Activated CD4-positive, alpha-beta T cell treated with anti-CD3 and anti-CD28 coated beads, Interleukin-2, amount 50 U/mL, for 24 hours (primary cell): ENCODE measurements at places on chromosomes 16 and 17.

GRCh38 chr17:52648995-52649394, 490.5 kb upstream of the CA10 start:
- no peak for DNase-seq

DNA sequence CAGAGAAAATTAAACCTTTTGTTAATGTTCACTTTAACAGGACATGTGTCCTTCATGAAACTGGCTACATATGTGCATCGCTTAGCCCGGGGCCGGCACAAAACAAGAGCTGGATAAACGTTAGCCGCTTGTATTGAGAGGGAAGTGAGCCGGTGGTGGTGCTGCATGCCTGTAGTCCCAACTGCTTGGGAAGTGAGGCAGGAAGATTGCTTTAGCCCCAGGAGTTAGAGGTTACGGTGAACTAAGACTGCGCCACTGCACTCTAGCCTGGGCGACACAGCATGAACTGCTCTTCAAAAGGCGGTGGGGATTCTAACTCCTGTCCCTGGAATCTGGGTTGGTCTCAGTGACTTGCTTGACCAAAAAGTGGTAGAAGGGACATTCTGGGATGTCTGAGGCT, 15.0 kb upstream of the SPHK1 start:
- DNase-seq: no peak

GRCh38 chr16:24834459-24835335, 11.1 kb upstream of the SLC5A11 start:
- no peak for DNase-seq

GRCh38 chr16:17469741-17470181, 999 bp downstream of the XYLT1 start:
- no peak for DNase-seq

DNA sequence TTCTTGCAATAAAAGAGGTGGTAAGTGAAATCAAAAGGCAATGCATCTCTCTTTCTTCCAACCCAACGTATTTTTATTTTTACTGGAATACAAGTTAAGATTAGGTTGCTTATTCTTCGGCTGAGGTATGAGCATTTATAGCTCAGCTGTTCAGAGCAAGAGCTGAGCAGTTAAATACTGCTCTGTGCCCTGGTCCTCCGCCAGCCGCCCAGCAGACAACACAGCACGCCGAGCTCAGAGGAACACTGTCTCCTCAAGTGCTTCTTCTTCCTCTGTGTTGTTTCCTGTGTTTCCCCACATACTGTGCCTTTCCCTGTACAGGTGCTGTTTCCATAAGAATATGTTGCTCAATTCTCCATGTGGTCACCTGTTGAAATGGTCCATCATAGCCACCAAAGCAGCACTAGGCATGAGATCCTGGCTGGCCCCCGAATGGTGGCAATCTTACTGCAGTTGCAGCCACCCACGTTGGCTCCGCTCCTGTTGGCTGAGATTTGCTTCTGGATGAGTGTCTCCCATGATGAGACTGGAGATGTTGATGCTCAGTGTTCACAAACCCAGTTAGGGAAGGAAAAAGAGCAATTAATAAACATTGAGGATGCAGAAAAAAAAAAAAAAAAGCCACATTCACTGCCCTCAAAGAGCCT, 515.3 kb downstream of the GRIN2A start:
- DNase-seq: no peak

DNA sequence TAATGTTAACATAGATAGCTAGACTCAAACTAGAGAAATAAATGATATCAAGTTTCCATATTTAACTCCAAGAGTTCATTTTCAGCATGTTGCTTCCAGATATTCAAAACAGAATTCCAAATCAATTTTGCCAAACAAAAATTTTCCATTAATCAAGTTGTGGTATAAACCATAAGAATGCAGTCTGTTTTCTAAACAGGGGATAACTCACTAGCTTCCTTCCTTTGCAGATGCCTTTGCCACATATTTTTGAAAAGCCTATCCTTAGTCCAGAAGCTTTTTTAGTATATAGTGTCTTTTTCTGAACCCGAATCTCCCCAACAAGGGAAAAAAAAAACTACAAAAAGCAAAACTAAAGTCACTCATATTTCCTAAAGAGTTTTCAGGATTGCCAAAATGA, 61.5 kb downstream of the HELZ start:
- no peak for DNase-seq

DNA sequence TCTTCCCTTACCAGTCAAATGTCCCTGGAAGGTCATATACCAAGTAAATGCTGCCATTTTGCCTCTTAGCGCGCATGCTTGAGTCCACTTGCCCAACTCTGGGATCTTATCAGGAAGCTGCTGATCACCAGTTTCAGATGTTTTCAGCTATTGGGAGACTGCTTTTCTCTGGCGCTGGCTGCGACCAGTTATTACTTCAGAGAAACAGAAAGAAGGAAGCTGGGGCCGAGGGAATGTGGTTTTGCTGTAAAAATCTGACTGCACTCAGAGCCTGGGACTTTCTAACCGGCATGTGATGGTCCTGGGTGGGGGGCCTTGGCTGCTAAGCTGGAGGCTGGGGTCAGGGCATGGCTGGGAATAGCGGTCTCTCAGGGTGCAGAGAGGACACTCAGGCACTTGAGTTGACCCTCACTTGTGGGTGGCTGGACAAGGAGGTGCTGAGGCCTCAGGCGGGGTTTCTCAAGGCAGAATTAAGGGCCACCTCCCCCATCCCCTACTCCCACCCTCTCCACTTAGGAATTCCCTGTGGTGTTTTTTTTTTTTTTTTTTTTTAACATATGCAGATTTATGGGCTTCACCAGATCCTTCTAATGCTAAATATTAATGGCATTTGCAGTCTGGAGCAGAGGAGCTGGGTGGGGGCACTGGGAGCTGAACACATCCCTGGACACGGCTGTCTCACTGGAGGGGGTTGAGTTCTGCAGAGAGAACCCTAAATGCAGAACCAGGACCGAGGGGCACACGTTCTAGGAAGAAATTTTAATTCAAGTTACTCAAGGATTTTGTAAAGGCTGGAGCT, 145.8 kb downstream of the CYLD start:
- no peak for DNase-seq

DNA sequence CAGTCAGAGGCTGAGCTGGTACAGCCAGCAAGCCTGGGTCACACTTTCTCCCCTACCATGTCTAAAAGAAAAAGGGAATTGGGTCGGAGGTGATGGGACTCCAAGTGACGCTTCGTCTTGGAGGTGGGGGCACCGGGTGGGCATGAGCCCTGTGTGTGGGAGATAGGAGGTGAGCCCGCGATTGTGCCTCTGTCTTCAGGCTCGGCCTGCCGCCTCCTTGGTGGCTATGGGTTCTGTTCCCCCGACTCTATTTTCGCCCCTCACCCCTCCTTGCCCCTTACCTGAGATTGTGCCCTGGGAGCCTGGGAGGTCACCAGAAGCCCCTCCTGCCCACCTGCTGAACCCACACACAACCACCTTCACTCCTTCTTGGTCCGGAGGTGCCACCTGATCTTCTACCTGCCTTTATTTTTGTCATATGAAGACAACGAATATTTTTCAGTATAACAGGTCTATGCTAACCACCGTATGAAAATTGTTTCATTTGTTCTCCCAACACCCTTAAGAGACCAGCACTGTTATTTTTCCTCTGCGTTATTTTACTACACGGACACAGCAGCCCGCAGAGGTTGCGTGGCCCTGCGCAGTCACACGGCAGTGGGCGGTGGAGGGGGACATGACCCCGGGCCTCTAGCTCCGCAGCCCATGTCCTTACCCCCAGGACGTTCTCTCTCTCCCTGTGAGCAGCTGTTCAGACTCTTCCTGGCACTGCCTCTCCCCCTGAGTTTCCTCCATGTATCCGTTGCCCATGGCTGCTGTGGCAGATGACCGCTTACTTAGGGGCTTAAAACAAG, 49.9 kb downstream of the ATP2C2 start:
- DNase-seq: no peak

DNA sequence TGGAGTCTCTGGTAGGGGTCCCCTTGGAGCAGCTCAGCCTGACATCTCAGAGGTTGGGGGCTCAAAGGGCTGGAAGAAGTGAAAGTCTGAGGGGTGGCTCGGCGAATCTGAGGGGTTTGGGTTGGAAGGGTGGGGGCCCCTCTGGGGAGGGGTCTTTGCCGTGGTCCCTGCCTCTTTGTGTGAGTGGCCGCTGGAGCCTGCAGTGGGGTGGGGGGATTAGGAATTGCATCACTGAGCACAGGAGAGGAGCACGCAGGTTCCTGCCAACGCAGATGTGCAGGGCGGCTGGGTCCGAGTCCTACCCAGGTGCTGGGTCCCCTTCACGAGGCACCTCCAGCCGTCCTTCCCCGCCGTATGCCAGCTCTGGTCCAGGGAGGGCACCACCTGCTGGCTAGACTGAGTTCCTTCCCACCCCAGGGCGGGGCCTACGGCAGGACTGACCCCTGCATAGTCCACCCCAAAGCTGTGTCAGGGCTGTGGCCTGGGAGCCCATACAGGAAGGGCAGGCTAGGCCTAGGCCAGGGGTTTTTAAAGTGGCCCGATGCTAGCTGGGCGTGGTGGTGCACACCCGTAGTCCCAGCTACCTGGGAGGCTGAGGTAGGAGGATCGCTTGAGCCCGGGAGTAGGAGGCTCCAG, 9.9 kb downstream of the FMNL1 start:
- DNase-seq: no peak

- DNase-seq: no peak
Observed at GRCh38 chr17:76578376-76578775, 7.3 kb downstream of the ST6GALNAC2 start.

- DNase-seq: no peak
Observed at GRCh38 chr17:7405350-7406234, 1.7 kb upstream of the TMEM256 start.

GRCh38 chr16:86882586-86883280, 304.4 kb downstream of the FOXL1 start:
- no peak for DNase-seq

- no peak for DNase-seq
Observed at GRCh38 chr16:76222853-76223252, 54.3 kb upstream of the CNTNAP4 start.

DNA sequence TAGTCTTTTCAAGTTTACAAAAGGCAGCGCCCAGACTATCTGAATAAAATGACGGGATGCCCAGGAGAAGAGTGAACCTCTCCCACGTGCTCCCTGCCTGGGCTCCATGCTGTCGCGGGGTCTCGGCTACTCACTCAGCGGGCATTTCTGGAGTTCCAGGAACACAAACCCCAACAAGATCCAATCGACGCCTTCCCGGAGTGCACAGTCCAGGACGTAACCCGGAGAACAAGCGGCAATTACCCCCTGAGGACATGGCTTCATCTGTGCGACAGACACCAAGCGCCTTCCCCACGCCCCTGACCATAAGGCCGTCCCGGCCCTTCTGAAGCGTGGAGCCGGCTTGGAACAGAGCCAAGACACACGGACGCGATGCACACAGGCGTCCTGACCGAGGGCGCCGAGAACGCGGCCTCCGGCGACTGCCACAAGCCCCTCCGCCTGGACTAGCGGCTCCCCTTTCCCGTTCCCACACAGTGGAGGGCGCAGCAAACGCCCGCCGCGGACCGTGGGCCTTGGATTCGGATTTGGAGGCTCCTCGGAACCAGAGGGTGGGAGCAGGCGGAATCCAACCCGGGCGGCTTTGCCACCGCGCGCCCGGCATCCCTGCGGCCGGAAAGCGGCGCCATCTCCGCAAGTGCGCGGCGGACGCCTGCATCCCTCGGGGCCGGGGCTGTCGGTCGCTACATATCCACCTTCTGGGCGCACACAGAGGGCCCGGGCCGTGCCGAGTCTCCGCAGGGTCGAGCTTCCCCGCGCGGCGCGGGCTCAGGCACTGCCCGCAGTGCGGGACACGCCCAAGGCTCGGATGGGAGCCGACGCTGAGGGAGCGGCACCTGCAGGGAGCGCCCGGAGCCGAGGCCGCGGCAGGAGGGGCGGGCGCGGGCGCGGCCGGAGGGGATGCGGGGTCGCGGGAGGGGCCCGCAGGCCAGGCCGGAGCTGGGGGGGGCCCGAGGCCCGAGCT, 725 bp downstream of the ABCA3 start:
- DNase-seq: peak; percentile 20

- no peak for DNase-seq
Observed at GRCh38 chr17:44906763-44907728, 7.8 kb upstream of the EFTUD2 start.

- DNase-seq: peak; percentile 71
Observed at GRCh38 chr16:69563605-69564580, 1.9 kb upstream of the NFAT5 start.

GRCh38 chr16:27505297-27506236, 44.1 kb downstream of the GTF3C1 start:
- DNase-seq: no peak

GRCh38 chr17:6868582-6868981, 37.1 kb upstream of the TEKT1 start:
- no peak for DNase-seq

- no peak for DNase-seq
Observed at GRCh38 chr17:48021934-48022333, 15.7 kb downstream of the COPZ2 start.

GRCh38 chr17:7048968-7049367, 5.1 kb upstream of the SLC16A11 start:
- no peak for DNase-seq

DNA sequence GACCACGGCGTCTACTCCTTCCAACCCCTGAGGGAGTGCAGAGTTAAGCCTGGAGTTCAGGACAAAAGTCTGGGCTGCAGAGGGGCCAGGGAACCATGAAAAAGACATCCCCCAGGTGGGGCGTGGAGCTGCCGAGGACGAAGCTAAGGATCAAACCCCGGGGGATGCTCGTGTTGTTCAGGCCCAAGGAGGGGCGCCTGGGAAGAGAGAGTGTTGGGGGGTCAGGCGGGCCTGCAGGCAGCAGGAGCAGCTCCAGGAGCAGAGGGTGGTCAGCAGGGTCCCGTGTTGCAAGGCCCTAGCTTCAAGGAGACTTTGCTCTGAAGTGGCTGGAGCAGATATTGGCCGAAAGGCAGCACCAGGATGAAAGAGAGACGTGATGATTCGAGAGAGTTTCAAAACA, 26.7 kb downstream of the NECAB2 start:
- DNase-seq: no peak

DNA sequence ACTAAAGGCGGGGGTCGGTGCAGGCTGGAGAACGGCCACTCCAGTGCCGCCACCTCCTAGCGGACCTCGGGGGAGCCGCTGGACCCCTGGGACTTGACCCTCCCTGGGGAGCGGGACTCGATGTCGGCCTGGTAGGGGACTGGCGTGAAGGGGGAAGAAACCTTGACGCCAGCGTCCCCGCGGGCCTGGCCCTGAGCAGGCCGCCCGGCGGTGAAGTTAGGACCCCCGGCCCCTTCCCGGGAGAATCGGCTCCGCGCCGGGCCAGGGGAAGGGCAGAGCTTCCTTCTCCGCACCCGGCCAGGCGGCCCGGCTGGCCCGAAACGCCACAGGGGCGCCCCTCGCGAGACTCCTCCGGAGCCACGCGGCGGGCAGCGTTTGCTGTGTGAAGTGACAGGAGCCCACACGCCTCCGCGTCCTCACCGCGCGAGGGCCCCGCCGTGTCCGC, 389 bp downstream of the DUS1L start:
- no peak for DNase-seq

DNA sequence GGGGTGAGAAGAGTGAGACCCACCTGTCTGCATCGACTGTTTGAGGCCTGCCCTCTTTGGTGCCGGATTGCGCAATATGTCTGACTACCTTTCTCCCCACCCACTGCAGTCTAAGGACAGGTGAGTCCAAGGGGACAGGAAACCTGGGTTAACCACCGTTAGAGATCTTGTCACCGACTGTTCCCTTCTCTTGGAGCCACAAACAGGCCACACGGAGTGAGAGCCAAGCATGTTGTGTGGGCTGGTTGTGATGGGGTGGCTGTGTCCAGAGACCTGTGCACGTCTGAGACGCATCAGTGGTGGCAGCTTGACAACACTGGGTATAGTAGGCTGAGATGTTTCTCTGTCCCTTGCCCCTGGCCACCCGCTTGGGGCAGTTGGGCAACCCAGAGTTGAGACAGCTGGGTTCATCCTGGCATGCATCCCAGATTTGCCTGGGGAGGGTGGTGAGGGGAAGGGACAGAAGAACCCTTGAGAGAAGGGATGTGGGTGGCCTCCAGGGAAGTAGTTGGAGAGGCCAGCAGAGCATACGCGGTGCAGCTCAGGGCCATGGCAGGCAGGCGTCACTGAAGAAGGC, 21.4 kb downstream of the MPRIP start:
- no peak for DNase-seq
